ENCODE measurements at places on chromosomes 16 and 17.

DNA sequence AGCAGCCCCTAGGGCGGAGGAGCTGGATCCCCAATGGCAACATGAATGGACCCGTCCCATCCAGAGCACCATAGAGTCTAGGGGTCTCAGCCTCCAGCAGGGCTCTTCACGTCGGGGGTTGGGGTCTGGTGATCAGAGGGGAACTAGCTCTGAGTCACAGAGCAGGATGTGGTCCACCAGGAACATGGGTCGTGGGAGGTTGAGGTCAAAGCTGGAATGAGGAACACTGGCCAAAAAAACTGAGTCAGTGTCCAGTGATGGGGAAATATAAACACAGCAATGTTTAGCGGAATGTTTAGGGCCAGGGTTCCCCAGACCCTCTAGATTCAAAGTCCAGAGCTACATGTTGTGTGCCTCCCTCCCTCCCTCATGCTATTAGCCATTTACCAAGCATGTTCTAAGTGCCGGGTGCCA is 79.1 kb upstream of the C16orf82 start:
- DNase-seq, result no peak

DNA sequence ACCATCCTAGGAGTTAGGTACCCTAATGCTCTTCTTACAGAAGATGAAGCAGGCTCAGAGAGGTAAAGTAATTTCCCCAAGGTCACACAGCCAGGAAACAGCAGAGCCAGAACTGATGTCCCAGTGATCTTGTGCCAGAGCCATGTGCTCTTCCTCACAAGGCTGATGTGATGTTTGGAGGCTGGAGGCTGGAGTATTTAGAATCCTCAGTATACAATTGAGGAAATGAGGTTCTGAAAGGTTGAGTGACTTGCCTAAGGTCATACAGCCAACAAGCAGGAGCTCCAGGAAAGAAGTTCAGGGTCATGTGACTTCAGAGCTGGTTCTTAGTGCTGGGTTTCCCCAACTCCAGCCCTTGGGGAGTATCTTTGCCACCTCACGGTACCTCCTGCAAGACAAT is 18.5 kb downstream of the ITPRIPL2 start:
- no peak for DNase-seq

DNA sequence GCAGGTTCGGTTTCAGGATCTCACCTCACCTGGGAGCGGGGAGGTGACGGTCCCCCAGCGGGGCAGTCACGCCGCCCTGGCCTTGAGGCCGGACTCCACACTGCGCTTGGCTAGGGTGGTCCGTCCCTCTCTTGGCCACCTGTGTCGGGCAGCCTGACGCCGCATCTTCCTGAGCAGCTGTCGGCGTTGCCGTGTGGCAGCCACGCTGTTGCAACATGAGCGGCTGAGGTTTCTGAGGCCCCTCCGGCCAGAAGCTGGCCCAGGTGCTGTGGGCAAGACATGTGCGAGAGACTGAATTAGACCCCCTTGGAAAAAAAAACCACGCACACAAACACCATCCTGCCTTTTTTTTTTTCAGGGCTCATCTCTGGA is 49.2 kb downstream of the IRF8 start:
- DNase-seq, result no peak

- no peak for DNase-seq
Measured at GRCh38 chr16:2614761-2615191, 67.5 kb upstream of the KCTD5 start.
